ENCODE measurements at places on chromosomes 4 and X.

DNA sequence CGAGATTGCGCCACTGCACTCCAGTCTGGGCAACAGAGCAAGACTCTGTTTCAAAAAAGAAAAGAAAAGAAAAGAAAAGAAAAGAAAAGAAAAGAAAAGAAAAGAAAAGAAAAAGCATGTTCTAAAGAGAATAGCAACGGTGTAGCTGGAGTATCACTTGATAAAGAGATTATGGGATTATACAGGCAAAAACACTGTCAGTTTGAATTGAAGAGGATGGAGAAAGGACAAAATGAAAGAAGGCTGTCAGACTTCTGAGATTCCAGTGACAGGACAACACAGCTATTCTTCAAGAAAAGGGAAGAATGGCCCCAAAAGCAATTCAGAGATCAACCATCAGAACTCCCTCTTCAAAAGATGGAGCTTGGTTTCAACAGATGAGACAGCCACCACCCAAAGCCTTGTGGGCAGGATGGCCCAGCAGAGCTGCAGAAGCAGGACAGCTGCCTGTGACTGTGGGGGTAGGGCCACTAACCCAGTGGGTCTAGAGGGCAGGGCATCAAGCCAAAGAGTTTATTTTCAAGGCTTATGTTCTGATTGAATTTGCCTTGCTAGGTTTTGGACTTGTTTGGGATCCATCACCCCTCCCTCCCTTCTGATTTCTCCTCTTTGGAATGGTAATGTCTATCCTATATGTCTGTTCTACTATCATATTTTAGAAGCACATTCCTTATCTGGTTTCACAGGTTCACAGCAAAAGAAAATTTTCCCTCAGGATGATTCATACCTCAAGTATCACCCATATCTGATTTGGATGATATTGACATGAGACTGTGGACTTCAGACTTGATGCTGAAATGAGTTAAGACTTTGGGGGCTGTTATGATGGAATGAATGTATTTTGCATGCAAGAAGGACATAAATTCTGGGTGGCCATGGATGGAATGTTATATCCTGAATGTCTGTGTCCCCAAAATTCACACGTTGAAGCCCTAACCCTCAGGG is 17.5 kb downstream of the RFC1 start:
- no peak for DNase-seq

DNA sequence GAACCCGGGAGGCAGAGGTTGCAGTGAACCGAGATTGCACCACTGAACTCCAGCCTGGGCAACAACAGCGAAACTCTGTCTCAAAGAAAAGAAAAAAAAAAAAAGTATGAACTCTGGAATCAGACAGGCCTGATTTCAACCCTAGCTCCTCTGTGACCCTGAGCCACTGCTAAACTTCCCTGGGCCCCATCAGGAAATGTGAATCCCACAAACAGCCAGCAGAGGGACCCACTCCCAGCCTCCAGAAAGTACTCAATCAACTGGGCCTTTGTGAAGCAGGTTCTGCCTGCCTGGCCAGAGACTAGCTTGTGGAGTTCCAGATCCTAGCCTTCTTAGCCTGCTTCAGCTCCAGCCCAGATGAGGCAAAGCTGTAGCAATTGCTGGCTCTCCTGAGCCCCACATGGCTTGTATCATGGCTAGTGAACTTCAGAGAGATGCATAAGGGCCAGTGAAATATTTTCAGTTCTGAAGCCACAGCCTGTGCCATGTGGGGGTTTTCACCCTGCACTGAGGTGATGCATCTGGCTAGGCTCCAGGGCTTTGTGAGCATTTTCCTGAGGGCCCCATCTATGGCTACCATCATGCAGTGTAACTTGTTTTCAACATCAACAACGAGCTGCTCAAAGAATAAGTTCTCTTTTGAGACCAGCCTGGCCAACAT is 7.2 kb upstream of the IDS start:
- peak; percentile 61 for DNase-seq

DNA sequence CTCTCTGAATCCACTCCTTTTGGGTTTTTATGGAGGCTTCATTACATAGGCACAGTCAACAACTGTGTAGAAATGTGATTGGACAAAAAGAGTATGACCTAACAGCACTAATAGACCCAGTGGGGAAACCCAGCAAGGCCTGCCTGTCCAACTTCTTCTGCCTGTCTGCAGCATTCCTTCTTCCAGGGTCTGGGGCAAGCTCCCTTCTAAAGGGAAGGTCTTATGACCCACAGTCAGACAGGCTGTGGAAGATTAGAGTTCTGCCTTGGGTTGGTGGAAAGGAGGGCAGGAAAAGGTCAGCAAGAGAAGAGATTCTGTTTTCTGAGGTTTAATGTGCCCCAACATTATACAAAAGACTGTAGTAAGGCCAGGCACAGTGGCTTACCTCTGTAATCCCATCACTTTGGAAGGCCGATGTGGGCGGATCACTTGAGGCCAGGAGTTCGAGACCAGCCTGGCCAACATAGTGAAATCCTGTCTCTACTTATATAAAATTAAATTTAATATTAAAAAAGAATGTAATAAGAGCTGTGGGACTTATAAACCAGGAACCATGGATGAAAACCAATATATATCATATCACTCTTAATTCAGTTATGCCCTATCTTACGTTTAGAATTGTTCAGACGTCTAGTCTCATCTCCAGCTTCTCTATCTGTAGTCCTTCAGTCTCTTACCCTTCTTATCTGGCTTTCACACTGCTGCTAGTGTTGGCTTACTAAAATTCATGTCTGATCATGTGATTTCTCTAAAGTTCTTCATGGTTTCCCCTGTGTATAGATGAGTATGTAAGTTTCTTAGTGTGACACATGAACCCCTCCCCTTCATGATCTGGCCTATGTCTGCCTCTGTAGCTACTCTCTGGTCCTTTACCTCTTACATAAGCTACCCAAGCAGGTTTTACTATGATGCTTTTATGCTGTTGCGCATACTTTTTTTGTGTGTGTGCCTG is 6.2 kb downstream of the CLCN3 start:
- no peak for DNase-seq

DNA sequence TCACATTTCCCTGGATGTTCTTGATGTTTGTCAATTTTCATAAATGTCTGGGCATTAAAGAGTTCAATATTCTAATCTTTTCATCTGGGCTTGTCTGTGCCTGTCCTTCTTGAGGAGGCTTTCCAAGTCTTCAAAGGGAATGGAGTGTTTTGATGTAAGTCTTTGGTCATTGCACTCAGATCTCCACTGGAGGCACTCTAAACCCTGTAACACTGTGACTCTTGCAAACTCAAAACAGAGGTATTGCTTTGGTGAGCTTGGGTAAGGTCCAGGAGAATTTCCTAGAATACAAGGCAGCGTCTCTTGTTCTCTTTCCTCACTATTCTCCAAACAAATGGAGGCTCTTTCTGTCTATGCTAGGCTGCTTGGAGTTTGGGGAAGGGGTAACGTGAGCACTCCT is 1118.1 kb upstream of the PABPC4L start:
- no peak for DNase-seq

DNA sequence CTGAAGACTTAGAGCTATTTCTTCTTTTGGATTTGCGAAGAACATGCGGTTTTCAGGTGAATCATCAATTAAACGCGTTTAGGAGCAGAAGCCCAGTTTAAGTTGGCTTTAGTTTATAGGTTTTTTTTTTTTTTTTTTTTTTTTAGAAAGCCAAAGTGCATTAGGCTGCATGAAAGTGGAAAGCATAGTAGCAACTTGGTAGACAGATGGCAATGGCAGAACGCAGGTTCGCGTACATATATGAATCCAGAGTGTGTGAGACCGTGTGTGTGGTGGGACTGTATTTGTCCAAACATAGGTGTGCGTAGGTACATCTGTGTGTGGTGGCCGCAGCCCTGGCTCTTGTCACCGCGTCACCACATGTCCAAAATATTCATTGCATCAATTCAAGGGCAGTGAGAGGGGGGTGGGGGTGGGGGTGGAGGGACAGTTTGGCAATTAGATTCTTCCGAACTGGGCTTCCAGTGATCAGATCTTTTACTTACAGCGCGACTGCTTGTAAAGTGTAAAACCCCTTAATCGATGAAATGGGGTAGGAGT is 901 bp downstream of the JADE1 start:
- DNase-seq = peak; percentile 30

GRCh38 chr4:21203416-21203815 is 503.2 kb downstream of the PACRGL start:
- DNase-seq = no peak

DNA sequence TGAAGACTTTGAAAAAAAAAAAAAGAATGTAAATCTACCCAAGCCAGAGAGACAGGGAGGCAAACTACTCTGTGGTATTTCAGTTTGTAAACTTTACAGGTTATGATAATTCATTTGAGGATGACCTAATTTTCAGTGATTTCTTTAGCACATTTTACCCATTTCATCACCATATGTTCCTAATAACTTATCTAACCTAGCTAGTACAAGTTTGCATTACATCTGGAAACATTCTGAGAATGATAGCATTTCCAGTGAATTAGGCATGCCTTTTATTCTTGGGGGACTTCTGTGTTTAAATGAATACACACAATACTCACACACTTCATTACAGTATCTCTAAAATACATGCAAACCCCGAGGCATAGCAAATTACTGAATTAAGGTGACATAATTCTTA is 1055.5 kb downstream of the PCDH18 start:
- DNase-seq = no peak

DNA sequence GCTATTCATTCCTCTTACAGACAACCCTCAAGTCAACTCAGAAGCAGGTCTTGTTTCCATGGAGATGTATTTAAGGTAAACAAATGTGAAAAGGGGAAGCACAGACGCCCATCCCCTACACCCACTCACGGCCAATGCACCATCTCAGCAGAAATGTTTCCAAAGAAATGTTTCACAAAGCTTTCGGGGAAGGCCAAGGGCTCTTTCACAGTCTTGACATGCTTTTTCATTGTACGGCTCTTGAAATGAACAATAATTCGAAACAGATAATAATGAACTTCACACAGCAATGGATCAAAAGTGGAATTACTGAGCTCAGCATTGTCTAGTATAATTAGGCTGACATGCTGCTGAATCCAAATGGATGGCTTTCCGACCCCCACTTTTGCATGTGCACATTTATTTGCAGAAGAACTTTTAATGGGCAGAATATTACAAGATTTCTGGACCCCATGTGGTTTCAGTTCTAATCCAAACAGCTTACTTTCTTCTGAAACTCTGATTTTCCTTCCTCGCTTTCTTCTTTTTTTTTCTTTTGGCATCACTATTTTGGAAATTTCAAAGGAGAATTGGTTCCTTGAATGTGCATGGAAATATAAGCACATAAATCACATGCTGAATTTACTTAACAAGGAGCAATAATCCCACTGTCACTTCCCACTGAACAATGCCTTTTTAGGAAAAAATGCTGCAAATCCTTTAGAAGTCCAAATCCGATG is 160.9 kb downstream of the SMIM20 start:
- DNase-seq = peak; percentile 85

DNA sequence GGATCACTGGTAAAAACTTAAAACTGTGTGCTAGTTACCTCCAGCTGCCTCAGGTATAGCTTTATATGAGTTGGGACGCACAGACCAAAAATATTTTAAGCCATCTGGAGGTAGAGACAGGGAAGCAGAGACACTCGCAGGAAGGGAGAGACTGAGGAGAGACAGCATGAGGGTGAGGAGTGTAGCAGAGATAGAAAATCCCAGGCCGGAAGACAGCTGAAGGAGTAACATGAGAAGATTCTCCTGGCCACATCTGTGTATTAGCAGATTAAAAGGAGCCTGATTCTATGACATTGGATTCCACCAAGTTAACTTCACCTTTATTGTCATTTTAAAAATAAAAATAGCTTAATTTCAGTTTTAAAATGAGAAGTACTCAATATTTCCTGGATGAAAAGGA is 84.3 kb downstream of the PDLIM5 start:
- DNase-seq = no peak

GRCh38 chr4:169045862-169046584 is 36.0 kb upstream of the CBR4 start:
- no peak for DNase-seq

- no peak for DNase-seq
These were observed 20.6 kb downstream of the MAGEC1 start for GRCh38 chrX:141924293-141924692.

GRCh38 chrX:34218063-34218462 is 85.9 kb upstream of the FAM47A start:
- DNase-seq = no peak

DNA sequence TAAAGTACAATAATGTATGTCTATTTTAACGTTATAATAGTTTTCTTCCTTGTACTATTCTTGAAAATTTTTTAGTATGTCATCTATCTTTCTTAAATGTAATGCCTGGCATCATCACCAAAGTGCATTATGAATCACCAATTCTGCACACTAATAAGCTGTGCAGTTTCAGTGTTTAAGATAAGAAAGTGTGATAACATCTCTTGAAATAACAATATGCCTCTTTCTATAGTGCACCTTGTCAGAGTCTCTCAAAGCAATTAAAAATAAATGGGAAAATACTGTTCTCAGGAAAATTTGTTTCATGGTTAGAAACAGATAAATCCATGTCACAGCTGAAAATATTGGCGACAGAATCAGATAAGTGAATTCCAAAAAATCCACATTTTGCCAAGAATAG is 457.4 kb upstream of the PCDH10 start:
- DNase-seq = no peak

- no peak for DNase-seq
These were observed 74.1 kb upstream of the WDR44 start for GRCh38 chrX:118271775-118272174.

DNA sequence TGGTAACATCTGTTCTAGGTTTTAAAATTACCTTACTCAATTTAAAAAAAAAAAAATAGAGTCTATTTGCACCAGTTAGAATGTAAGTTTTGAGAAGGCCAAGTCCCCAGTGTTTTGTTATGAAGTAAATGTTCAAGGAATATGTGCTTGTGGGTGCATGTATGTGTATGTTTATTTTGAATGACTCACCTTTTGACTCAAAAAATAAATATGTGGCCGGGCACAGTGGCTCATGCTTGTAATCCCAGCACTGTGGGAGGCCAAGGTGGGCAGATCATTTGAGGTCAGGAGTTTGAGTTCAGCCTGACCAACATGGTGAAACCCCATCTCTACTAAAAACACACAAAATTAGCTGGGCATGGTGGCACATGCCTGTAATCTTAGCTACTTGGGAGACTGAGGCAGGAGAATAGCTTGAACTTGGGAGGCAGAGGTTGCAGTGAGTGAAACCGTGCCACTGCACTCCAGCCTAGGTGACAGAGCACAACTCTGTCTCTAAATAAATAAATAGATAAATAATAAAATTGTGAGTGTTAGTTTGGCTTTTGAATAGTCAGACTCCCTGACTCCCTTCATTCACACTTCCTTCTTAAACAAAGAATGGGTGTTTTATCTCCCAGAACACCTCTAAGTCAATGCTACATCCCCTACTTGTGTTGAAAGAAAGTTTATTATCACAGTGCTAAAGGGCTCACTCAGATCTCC is 511.3 kb upstream of the PCDH7 start:
- DNase-seq = no peak

GRCh38 chr4:7779432-7779768 is 160.3 kb downstream of the AFAP1 start:
- DNase-seq = no peak

DNA sequence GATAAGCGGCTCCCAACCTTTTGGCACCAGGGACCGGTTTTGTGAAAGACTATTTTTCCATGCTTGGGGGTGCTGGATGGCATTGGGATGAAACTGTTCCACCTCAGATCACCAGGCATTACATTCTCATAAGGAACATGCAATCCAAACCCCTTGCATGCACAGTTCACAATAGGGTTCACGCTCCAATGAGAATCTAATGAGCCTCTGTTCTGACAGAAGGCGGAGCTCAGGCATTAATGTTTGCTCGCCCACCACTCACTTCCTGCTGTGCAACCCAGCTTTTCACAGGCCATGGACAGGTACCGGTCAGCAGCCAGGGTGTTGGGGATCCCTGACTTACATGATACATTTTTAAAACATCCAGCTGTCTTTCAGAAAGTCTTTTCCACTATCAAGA is 187.3 kb downstream of the SLC39A8 start:
- no peak for DNase-seq
